ENCODE measurements at places on chromosomes 16 and 17.

- DNase-seq = no peak
Observed at GRCh38 chr16:15564604-15565339, 78.2 kb downstream of the MARF1 start.

DNA sequence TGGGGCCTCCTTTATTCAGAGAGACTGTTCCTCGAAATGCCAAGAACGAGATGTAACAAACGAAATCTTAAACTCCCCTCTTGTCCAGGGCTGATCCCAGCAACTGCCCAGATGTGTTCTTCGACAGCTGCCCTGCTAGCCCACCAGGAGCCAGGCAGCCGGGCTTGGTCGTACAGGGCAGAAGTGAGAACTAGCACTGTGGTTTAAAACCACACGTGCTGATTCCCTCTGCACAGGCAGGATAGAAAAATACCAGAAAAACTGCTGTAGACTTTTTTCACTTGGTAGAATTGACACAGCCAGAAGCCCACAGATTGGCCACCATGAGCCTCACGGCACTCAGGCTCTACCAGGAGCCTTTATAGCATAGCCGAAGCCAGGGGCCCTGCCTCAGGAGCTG is 33.1 kb downstream of the PLD6 start:
- no peak for DNase-seq

DNA sequence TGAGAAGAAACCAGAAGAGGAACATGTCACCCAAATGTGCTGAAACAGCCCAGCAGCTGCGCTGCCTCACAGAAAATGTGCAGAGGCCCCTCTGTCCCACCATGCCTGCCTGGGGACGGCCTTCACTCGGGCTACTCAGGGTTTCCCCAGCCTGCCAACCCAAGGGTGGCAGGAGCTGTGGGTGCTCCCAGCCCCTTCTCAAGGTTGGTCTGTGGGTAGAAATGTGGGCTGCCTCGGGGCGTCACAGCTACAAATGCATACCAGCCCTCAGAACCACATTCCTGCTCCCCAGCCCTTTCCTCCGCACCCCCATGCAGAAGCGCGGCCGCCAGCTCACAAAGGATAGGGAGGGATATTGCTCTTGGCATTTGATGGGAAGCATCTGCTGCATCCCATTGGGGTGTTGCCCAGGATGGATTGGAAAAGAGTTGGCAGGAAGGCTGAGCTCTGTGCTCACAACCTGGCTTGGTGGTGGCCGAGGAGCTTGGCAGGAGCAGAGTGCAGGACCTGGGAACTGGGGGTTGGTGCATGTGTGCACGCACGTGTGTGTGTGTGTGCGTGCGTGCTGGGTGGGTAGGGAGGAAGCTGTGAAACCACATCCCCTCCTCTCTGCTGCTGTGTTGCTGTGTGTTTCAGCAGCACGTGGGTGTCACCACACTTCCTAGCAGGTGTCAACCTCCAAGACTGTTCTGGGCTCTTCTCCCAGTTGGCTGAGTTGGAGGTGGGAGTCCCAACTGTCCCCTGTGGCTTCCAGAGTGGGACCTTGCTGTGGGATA is 304.4 kb downstream of the SEC14L1 start:
- no peak for DNase-seq

DNA sequence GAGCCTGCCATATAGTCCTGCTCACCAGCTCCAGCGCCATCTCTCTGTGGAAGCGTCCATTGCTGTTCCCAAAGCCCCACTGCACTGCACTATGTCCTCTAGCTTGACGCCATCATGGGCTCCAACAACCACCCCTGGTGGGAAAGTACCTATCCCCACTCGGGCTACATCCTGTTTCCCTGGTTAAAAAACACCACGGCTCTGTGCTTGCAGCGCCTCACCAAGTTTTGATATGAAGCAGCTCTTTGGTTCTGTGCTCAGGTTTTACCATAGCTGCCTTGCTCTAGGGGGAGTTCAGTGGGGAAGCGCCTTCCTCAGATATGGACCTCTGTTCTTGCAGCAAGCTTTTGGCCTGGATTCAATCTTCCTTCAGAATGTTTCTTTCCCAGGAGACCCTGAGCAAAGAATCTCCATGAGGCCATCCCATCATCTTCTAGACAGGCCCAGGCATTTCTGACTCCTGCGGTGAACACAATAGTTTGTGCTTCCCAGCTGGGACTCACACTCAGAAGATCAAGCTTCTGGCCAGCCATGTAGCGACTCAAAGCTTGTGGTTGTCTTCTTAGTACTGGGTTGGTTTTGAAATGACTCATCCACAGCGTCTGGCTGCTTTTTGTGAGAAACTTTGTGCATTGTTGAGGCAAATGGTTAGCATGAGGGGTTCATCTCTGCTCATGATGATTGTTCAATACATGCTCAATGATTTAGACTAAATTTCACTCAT is 39.5 kb downstream of the DYNLRB2 start:
- DNase-seq = no peak

- DNase-seq = no peak
Observed at GRCh38 chr17:18246880-18247612, 11.5 kb downstream of the FLII start.

GRCh38 chr16:31404353-31405064 is 11.4 kb downstream of the ITGAD start:
- no peak for DNase-seq

GRCh38 chr17:10624969-10625368 is 32.1 kb downstream of the MYH3 start:
- no peak for DNase-seq

GRCh38 chr16:21179983-21180365 is 21.5 kb downstream of the LDAF1 start:
- DNase-seq = no peak

DNA sequence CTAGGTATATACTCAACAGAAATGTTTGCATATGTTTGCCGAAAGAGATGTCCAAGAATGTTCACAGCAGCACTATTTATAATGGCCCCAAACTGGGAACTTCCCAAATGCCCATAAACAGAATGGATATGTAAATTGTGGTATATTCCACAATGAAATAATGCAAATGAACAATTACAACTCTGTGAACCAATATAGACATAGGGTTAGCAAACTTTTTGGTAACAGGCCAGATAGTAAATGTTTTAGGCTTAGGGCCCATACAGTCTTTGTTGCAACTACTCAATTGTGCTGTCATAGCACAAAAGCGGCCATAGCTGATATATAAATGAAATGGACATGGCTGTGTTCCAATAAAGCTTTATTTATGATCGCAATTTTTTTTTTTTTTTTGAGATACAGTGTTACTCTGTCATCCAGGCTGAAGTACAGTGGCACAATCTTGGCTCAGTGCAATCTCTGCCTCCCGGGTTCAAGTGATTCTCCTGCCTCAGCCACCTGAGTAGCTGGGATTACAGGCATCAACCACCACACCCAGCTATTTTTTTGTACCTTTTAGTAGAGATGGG is 16.5 kb downstream of the XYLT1 start:
- no peak for DNase-seq

- no peak for DNase-seq
Observed at GRCh38 chr16:84603140-84603816, 14.6 kb downstream of the COTL1 start.

DNA sequence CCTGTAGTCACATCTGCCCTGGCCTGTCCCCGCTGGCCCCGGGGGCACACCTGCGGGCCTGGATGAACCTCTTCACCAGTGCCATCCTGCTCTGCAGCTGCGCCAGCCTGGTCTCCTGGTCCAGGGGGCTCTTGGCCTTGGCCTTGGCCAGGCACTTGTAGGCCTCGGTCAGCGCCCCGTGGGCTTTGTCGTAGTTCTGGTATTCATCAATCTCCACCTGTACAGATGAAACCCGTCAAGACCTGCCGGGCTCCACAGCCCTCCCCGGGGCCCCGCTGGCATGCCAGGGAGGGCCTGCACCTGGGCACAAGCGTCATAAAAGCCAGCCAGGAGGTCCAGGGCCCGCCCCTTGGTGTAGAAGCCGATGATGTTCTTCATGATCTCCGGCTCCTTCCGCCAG is 13.6 kb upstream of the TMEM204 start:
- DNase-seq = no peak

GRCh38 chr16:54431041-54431996 is 144.7 kb upstream of the IRX3 start:
- DNase-seq = no peak

DNA sequence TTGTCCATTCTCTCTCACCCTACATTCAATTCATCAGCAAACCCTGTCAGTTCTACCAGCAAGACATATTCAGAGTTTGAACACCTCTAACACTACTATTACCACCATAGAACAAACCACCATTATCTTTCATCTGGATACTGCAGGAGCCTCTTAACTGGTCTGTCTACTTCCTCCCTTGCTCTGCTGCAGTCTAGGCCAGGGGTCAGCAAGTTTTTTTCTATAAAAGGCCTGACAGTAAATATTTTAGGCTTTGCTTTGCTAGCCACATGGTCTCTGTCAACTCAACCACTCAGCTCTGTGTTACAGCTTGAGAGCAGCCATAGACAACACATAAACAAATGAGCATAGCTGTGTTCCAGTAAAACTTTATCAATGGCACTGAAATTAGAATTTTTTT is 13.8 kb downstream of the KCTD19 start:
- no peak for DNase-seq

DNA sequence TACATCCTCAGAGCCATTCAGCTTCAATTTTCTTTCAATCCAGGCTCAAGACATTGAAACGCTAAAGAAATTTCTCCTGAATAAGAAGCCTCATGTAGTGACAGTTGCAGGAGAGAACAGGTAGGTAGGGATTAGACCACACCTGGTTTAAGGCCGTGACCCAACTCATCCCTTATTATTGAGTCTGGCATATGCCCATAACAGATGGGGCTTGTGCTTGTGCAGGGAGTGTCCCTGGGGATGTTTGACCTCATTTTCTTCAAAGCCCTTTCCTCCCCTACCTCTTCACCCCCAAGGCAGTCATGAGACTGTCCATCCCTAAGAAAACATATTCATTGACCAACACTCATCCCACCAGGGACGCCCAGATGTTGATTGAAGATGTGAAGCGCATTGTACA is 24.3 kb downstream of the SUPT6H start:
- DNase-seq = no peak

GRCh38 chr17:40551091-40551878 is 14.0 kb downstream of the CCR7 start:
- DNase-seq = no peak

- no peak for DNase-seq
Observed at GRCh38 chr16:70578035-70578434, 54.4 kb downstream of the SF3B3 start.

DNA sequence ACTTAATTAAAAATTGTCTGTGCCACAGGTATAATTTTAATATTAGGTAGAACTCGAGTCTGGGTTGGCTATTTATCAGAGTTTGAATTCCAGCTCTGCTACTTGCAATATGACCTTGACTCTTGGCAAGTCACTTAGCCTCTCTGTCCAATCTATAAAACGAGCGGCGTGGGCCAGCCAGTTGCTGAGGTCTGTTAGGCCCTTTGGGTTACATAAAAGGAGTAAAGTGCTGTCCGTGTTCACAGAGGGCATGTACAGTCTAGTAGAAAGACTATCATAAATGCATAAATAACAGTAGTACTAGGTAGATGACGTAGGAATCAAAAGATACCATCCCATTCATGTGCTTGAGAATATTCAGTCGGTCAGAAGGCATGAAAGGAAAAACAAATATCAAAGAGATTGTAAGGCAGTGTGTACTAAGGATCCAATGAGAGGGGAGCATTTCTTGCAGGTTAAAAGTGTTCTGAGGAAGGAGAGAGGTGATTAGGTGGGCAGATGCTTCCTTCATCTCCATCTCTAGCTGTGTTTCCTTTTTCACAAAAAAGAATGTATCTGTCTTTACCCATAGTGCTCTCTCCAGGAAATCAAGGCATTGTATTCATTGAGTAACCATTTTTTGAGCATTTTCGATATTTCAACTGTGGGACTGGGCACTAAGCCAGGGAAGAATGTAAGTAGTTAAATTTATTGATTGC is 2.4 kb downstream of the TNRC6A start:
- DNase-seq = no peak

DNA sequence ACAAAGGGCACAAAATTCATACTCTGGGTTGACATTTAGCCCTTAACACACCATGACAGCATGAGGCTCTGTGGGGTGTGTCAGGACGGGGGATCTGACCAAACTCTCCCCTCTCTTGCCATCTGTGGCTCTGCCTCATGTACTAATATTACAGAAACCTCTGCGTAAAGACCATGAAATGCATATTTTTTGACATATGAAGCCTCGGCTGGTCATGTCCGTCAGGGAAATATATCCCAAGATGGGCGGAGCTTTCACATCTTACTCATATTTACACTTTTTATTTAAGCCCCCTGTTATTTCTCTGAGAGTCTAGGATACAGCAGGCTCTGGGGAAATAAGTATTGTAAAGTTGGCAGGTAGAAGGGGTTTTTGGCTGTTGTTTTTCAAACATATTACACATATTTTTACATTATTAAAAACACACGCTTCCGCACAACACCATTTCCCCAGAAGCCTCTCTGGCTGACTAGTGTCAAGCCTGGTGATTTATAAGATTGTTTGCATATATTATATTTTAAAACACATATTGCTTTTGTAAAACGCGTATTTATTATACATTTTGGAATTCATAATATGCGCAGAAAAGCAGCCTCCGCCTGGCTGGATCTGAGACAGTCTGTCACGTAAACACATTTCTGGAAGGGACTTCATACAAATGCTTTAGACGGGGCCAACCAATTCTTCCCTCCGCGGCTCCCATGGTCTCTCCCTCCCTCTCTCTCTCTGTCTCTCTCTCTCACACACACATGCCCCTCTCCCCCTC is 237.7 kb upstream of the ZFHX3 start:
- DNase-seq = no peak

DNA sequence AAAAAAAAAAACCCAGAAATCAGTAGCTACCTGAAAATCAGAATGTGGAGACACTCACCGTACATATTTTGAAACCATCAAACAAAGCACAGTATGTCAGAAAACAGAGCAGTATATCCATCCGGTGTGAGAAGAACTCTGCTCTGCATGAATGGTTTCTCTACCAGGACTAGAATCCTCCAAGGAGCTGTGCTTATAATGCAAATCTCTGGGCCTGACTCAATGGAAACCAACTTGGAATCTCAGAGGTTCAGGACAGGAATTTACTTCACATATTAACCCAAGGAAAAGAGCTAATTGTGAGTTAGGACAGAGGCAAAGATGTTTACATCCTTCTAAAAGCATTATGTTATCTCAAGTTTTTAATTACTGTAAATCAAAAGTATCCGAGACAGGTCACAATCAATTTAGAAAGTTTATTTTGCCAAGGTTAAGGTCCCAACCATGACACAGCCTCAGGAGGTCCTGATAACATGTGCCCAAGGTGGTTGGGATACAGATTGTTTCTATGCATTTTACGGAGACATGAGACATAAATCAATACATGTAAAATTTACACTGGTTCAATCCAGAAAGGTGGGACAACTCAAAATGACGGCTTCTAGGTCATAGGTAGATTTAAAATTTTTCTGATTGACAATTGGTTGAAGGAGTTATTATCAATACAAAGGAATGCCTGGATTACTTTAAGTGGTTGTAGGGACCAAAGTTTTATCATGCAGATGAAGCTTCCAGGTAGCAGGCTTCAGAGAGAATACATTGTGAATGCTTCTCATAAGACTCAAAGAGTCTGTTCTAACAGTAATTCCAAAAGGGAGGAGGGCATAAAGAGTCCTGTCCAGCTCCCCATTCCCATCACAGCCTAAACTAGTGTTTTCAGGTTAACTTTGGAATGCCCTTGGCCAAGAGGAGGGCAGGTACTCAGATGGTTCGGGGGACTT is 164.1 kb downstream of the CDH8 start:
- no peak for DNase-seq
